Lung microvascular endothelial cell (primary cell): ENCODE measurements at places on chromosomes 3 and 15. TPM values are rescaled to one million over a fixed set of nuclear protein-coding genes. Genes with fewer than 3 reads are reported as not detected.
A peak's percentile ranks its signal among the peaks of the same experiment; 100 is the strongest.

TTLL3 gene
- total RNA-seq = 2.2 and 5.8 TPM in 2 replicates

PP2D1 gene
- total RNA-seq = not detected in 2 replicates

TGM4 gene
- total RNA-seq = under 0.01 TPM in 1 of 2 replicates, not detected in the other

ACOX2 gene
- total RNA-seq = 0.44 and 0.60 TPM in 2 replicates

FILIP1L gene
- 22.0 and 36.3 TPM in 2 replicates for total RNA-seq

IGSF10 gene
- not detected in 2 replicates for total RNA-seq

ISL2 gene
- total RNA-seq = 0.40 and 0.65 TPM in 2 replicates

TEX55 gene
- not detected in 2 replicates for total RNA-seq

MKRN2OS gene
- total RNA-seq = not detected in 2 replicates

SEMA3G gene
- total RNA-seq = 12.9 and 30.5 TPM in 2 replicates

IL16 gene
- total RNA-seq = 0.99 and 1.5 TPM in 2 replicates

DNA sequence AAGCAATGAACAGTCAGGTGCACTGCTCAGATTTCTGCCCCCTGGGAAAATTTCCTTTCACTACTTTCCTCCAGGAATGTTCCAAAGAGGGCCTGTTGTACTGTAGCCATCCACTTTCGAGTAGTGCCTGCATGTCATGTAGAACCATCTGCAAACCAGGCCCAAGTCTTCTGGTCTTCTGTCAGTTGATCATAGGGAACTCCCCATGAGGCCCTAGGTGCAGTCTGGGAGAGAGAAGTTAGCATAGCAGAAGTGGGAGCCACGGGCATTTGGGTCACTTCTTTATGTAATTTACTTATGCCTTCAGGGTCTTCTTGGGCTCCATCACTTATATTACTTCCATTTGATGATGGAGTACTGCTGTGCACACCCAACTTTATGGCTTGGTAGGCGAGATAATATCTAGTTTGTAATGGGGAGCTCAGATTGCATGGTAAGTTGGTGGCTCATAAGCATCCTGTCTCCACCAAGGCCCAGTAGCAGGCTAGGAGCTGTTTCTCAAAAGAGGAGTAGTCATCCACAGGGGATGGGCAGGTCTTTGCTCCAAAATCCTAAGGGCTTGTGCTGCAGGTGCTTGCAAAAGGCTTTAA, 151.4 kb downstream of the NFKBIZ start:
- no peak for DNase-seq

DNA sequence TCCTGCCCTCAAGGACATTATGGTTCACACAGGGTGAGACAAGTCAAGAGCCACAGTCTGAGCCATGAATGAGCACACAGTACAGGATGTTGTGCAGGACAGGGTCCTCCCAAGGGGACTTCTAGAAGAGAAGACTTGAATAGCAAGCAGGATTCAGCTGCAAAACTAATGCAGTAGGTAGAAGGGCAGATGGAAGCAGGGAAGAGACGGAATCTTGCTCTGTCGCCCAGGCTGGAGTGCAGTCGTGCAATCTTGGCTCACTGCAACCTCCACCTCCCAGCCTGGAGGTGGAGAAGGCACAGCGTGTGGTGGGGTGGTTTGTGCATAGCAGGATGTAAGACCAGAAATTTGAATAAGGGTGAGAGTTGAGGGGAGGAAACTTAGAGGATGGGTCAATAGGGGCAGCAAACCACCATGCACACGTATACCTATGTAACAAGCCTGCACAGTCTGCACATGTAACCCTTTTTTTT, 8.0 kb downstream of the BCL2L10 start:
- DNase-seq = no peak

DNA sequence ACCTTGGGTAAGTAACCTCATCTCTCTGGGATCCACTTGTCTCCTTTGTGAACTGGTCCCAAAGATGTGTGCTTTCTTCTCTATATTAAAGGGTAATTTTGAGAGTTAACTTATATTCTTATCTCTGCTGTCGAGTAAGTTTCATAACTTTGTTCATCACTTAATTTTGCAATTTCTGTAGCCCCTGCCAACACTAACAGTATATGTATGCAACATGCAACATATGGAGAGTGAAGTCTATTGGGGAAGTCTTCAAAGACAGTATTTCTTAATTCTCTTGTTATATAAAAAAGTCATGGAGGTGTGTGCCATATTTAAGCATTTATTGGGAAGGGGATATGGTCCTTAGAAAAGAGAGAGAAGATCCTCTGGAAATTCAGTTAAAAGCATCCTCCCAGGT, 85.9 kb downstream of the LRRC3B start:
- no peak for DNase-seq

- DNase-seq = no peak
These were observed 38.6 kb downstream of the IGF1R start for GRCh38 chr15:98686983-98687382.

DNA sequence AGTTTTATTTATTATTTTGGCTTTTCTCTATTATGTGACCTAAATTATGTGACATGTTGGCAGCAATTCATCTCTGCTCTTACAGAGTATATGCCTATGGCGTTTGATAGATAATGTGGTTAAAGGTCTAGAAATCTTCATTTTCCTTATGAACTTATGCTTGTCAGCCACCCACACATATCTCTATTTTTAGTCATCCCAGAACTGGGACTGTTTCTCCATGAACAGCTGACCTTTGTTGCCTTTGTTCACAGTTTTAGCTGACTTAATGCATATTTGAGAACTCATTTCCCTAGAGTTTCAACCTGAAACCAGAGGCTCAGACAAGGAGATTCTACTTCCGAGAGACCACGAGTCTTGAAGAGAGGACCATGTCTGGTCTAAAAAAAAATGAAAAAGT, 176.5 kb downstream of the RAP2B start:
- no peak for DNase-seq

GRCh38 chr15:47384341-47384740, 333.0 kb upstream of the SEMA6D start:
- DNase-seq = peak; percentile 37

GRCh38 chr3:31661286-31661685, 128.6 kb downstream of the STT3B start:
- DNase-seq = peak; percentile 9

DNA sequence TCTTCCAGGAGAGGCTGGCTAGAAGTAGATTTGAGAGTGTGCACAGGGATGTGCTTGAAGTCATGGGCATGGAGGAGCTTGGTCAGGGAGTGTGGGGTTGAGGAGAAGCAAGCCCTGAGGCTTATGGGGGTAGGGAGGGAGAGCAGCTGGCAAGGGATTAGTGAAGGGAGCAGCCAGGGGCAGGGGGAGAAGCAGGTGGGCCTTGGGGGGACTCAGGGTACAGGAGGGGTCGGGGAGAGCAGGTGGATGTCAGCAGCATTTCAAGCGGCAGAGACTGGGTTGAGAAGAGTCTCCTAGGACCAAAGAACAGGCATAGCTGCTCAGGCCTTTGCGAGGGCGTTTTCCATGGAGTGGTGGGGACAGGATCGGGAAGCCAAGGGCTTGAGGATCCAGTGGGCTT, 3.4 kb upstream of the LMAN1L start:
- DNase-seq = no peak

- DNase-seq = no peak
These were observed 378.3 kb upstream of the RGMA start for GRCh38 chr15:93467337-93467736.

GRCh38 chr15:78244101-78244500, 9.7 kb upstream of the ACSBG1 start:
- no peak for DNase-seq

DNA sequence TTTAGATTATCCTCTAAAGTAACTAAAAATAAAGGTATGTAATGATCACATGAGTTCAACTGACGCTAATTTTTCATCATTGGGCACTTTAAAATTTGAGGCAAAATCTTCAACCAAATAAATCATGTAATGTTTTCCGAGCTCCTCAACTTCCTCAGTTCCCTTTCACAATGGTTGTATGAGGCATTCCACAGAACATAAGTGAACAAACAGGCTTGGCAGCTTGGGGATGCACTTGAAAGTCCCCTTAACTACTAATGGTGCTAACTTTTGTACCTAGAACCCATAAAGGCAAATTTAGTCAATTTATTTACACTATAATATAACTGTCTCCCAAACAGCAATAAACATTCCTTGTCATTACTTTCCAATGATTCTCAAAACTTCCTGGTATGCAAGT, 1137.9 kb downstream of the ROBO2 start:
- no peak for DNase-seq

DNA sequence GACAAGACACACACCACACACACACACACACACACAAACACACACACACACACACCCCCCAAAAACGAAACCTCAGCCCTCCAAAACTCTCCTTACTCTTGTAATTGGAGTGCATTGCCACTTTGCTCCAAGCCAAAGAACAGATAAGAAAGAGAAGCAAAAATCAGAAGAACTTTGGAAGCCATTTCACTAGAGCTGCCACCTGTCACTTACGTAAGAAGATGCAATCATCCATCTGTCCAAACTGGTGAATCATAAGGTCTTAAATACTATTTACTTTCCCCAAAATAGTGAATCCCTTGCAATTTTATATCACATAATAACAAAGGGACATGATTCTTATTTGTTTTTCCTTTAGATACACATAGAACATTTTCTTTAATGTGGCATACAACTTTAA, 285.4 kb downstream of the ZBTB20 start:
- DNase-seq = no peak

DNA sequence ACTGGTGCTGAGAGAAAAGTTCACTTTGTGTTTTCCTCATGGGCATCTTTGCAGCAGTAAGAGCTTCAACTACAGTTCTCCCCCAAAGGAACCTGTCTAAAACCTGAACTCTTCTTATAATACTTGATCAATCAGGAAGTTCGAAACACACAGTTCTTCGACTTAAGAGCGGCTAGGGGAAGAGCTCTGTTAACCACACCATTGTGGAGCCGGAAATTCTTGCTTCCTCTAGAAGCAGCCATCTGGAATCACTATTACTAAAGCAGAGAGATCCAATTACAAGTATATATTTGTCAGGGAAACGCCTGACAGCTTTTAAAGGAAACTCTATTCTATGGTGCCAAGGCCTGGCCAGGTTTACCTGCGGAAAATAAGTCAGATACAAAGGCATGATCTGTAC, 337.3 kb upstream of the CBLB start:
- peak; percentile 83 for DNase-seq

DNA sequence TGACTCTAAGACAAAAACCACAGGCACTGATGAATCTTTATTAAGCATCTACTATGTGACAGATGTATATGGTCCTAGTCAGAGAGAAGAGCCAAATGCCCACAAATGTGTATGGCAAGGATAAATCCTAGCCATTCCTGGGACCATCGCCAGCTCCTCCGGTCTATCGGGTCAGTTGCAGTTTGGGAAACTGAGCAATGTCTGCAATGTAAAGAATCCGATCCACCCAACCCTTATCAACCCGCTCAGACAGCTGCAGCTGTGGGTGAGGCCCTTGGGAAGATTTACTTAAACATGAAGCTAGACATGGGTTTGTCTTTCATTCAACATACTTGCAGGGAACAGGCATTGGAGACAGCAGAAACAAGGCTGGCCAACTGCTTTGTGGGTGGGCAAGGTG, 40.5 kb upstream of the CDV3 start:
- DNase-seq = no peak

GRCh38 chr3:11335056-11335608, 62.9 kb downstream of the ATG7 start:
- peak; percentile 83 for DNase-seq

GRCh38 chr3:88535563-88535962, 385.8 kb downstream of the C3orf38 start:
- no peak for DNase-seq

DNA sequence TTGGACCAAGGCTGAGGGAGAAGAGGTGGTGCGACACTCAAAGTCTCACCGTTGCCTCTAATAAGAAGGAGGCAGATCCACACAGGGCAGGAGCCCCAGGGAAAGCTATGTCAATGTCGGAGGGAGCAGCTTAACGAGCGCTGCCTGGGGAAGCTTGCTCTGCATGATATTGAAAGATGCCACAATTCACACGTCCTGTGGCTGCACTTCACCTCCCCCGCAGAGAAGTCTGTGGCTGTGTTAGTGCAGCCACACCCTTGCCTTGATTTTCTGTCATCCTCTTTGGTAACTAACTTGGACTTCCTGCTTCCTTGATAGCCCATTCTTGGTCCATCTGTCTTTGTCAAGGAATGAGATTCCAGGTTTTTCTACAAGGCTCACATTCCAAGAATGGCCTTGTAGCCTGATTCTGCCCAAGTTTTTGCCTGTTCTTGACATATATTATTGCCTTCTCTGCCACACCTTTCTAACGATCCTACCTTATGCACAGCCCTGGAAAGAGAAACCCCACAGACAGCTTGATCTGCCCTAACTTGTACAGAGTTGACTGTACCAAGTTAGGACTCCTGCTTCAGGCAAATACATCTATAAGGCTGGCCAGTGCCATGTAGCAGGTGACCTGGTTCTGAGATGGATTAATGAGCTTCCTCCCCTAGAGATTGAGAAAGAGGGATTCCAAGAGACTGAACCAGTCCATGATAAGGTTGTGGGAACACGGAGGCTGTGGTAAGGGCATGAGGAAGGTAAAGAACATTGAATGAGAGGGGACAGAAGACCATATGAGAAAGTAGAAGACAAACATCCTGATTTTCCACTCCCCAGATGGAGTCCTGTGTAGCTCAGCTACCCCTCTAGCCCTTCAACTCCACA, 153.0 kb upstream of the WNT5A start:
- DNase-seq = no peak

- no peak for DNase-seq
These were observed 346.1 kb downstream of the AGBL1 start for GRCh38 chr15:86425746-86426145.

DNA sequence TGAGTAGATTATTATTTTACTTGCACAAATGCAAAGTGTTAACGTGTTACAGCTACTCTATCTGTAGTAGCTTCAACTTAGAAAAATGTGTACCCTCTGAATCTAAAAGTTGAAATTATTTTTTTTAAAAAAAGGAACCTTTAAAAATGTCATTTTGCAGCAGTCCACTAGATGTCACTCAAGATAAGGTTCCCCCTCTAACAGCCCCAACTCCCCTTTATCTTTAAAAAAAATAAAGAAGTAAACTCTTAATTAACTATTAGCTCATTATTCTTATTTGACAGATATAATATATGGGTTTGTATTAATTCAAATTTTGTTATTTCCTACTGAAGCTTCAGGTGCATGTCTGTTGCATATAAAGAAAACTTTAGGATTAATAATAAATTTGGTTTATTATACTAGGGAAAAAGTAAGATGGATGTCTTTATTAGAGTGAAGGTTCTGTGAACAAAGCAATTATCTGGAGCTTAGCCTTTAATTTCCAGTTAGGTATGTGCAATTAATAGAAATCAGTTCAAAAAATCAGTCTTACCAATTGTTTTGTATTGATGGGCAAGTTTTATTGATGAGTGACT, 288.5 kb downstream of the VGLL3 start:
- DNase-seq = peak; percentile 2

DNA sequence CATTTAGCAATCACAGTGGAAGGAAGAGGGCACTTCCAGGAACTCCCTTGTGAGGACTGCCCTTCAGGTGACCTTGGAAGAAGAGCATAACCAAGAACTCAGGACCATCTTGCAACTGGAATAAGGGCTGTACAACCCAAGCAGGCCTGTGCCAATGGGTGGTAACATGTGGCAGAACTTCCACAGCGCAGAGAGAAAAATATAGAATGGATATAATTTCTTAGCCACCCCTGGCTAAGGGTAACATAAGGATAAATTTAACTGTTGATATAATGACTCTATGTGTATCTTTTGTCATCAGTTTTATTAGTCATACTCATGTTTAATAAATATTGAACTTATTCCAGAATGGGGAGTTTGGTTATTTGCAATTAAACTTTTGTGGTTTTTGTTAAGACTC, 13.4 kb upstream of the MFSD1 start:
- peak; percentile 12 for DNase-seq

GRCh38 chr15:72796210-72796514, 12.6 kb upstream of the ADPGK start:
- DNase-seq = no peak
